H1 (cell line): ENCODE measurements at places on chromosomes 2 and 18. TPM values are rescaled to one million over a fixed set of nuclear protein-coding genes. Genes with fewer than 3 reads are reported as not detected.

GRCh38 chr2:157312866-157313486 lies 12.6 kb downstream of the ERMN start:
- no peak for DNase-seq

GRCh38 chr2:186427970-186428369 lies 58.1 kb upstream of the ZC3H15 start:
- no peak for DNase-seq

GRCh38 chr18:76490670-76491472 lies 4.2 kb downstream of the ZNF516 start:
- no peak for DNase-seq

GRCh38 chr2:70638561-70638960 lies 84.9 kb upstream of the TGFA start:
- DNase-seq: no peak

DNA sequence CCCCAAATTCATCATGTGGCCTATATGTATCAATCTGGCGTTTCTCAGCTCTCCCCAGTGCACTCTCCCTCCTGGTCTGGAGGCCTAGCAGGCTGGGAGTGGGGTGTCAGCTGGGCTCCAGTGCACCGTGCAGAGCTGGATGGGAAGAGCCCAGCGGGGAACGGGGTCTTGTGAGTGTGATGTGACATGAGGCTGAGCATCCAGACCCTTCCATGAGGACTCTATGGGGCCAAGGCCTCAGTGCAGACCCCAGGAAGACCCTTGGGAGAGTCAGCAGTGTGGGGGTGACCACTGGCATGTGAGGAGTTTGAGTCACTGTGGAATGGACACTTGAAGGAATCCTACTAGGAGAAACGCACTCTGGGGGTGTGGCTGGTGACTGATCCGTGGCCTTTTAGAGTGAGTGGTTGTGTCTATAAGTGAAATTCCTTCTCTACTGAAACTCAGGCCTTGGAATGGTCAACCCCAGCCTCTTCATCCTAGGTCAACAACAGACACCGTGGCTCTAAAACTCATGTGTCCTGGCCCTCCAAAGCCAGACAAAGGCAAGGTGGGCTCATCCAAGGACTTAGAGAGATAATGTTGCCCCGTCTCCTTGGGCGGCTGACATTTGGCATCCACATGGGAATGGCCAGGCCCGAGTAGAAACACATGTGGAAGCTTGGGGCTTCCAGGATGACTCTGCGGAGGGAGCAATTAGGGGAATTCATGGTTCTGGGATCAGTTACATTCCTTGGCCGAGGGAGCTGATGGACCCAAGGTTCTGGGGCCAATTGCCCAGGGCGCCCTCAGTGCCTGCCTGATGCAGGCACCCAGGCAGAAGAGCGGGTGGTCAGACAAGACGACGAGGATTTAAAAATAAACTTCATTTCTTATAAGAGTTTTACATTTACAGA lies 156.0 kb upstream of the TWIST2 start:
- no peak for DNase-seq

GRCh38 chr2:164850235-164850634 lies 8.6 kb upstream of the COBLL1 start:
- no peak for DNase-seq

DNA sequence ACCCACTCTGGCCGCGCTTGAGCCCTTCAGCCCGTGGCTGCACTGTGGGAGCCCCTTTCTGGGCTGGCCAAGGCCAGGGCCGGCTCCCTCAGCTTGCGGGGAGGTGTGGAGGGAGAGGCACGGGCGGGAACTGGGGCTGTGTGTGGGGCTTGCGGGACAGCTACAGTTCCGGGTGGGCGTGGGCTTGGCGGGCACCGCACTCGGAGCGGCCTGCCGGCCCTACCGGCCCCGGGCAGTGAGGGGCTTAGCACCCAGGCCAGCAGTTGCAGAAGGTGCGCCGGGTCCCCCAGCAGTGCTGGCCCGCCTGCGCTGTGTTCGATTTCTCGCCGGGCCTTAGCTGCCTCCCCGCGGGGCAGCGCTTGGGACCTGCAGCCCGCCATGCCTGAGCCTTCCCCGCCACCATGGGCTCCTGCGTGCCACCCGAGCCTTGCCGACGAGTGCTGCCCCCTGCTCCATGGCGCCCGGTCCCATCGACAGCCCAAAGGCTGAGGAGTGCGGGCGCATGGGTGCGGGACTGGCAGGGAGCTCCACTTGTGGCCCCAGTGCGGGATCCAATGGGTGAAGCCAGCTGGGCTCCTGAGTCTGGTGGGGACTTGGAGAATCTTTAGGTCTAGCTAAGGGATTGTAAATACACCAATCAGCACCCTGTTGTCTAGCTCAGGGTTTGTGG lies 173.7 kb upstream of the FIGN start:
- DNase-seq: no peak

- no peak for DNase-seq
These were observed 90.4 kb downstream of the FTCDNL1 start for GRCh38 chr2:199760574-199760973.

GRCh38 chr18:11908182-11909060 lies at the start of gene MPPE1:
TSS of gene MPPE1 (minus strand) at chr18:11908317. CDS start at chr18:11897264, 11,053 bp downstream.
- DNase-seq: peak; percentile 90

DNA sequence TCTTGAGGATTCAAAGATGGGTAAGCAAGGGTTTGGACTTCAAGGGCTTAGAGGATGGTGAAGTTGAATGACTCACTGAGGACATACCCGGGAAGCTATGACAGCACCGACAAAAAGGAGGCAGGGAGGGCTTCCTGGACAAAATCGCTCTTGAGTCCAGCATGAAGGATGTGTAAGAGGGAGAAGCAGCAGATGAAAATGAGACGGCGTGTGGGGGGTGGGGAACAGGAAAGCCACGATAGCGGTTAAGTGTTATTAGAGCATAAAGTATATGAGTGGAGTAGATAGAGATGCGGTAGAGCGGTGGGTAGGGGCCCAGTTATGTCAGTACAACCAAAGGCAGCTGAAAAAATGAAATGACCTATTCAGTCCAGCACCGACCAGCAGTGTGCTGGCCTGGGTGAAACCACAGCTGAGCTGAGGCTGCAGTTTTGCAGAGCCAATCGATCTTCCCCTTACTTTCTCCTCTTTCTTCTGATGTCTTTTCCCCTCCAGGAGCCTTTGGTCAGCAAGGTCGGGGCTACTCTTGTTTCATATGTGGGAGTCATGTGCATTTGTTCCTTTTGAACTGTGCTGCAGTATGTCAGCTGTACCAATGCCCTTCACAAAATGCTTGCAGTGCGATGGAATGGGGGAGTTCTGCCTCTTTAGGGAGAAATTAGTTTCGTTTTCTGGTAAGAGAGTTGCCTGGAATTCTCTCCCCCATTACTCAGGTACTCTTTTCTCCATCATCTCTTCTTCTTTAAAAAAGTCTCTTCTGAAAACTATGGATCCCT lies 2.0 kb upstream of the THUMPD2 start:
- DNase-seq: no peak

- no peak for DNase-seq
These were observed 10.2 kb downstream of the PROKR1 start for GRCh38 chr2:68653538-68653982.

- DNase-seq: no peak
These were observed 562.2 kb upstream of the VWC2L start for GRCh38 chr2:213848631-213849030.

GRCh38 chr2:187415449-187415848 lies 32.6 kb downstream of the CALCRL start:
- DNase-seq: no peak

DNA sequence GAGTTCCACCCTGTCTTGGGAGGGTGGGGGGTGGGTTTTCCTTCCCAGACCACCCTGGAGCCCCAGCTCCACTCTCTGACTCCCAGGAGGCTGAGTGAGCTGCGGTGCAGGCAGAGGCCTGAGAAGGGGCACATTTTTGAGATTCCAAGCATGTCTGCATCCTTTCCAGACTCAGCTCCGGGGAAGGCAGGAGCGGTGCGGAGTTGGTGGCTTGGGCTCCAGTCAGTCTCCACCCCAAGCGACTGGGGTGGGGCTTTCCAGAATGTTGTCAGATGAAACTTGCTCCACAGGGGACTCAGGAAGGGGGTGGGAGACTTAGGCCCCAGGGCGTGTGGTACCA lies 44.2 kb upstream of the HS6ST1 start:
- DNase-seq: peak; percentile 84

DNA sequence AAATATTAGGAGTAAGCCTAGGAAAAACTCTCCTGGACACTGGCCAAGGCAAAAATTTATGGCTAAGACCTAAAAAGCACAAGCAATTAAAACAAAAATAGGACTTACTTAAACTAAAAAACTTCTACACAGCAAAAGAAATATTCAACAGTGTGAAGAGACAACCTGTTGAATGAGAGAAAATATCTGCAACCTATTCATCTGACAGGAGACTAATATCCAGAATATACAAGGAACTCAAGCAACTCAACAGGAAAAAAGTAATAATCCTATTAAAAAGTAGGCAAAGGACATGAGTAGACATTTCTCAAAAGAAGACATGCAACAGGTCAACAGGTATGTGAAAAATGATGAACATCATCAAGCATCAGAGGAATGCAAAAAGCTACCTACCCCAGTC lies 431.1 kb downstream of the ZEB2 start:
- no peak for DNase-seq

DNA sequence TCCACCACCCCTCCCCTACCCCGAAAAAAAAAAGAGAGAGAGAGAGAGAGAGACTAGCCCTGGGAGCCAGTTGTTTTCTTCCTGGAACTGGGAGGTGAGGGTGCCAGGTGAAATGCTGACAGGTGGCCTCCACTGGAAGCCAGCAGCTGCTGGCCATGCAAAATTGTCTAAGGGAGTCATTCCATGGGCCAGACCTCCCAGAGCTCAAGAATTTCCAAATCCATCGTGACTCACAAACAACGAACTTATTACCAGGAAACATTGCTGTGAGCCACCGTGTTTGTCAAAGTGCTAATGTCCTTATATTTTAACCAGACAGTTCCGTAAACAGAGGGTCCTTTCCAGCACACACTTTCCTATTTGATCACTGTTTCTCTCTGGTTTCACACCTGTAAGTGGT lies 68.5 kb upstream of the PID1 start:
- DNase-seq: no peak

DNA sequence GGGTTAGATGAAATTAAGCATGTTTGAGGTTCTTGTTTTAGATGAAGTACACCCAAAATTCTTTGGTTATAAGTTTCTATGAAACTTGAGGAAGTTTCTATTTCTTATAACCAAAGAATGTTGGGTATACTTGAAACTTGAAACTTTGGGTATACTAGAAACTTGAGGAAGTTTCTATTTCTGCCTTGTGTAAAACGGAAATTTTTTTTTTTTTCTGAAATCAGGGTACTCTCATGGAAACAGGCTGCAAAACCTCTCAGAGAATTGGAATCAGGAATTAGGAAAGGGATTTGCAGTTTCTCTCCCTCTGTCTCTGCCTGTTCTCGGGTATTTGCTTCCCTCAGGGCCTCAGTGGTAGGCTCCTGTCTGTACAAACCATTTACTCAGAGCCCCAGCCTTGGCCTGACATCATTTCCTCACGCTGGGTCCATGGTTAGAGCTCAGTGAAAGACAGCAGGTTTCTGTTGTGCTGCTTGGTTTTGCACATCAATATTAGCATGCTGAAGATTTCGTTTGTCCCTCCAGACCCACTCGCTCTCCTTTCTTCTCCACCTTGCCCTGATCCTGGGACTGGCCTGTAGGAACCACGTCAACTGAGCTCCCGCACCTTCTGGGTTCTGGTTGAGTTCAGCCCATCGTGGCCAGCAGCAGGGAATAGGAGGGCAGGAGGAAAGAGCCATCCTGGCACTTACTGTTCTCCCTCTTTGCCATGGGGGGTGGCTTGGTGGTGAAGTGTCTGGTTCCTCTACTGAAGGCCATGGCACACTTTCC lies 106.4 kb downstream of the POLR1A start:
- DNase-seq: no peak

GRCh38 chr18:35158728-35159450 lies 81.9 kb upstream of the ZNF397 start:
- DNase-seq: no peak

DNA sequence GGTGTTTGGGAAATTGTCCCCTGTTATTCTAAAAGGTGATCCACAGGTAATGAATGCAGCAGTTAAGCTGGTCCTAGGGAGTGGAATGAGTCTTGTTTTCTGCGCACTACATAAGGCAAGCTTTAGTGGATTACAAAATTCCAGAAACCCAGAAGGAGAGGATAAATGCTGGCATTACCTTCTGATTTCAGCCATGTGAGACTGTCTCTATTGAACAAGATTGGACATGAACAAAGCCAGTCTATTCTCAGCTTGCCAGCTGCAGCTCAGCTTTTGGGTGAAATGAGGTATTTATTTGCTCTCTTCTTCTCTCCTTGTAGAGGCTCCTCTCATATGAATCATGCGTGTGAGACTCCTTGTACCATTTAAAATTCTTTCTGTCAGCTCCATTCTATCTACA lies 944.9 kb downstream of the CNTNAP5 start:
- no peak for DNase-seq

DNA sequence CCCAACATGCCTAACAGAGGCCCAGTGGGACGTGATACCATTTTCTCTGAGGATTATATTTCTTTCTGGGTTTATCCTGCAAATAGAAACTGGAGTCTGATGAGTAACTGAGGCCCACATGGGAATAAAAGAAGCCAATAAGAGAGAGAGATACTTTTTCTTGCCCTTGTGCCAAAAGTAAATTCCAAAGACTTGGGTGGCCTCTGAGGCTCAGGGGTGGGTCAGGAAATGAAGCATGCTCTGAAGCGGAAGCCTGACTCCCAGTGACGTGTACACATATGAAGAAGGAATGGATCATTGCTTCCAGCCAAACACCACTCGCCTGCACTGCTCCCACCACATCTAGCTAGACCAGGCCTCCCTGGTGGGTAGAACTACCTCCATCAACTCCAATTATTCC lies 273.6 kb upstream of the NCKAP5 start:
- no peak for DNase-seq

- no peak for DNase-seq
These were observed 90.1 kb upstream of the CAVIN2 start for GRCh38 chr2:191936882-191937405.

DNA sequence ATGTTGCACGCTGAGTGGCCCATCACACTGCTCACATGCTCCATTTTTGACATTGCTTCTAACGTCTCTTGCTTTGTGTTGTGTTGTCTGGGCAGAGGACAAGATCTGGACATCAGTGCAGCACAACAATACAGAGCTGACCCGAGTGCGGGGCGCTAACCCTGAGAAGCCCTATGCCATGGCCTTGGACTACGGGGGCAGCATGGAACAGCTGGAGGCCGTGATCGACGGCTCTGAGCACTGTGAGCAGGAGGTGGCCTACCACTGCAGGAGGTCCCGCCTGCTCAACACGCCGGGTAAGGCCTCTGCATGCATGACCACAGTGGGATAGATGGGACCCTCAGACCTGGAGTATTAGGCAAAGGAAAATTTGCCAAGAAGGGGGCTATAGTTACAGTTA lies 622.6 kb downstream of the CNTNAP5 start:
- DNase-seq: no peak

DNA sequence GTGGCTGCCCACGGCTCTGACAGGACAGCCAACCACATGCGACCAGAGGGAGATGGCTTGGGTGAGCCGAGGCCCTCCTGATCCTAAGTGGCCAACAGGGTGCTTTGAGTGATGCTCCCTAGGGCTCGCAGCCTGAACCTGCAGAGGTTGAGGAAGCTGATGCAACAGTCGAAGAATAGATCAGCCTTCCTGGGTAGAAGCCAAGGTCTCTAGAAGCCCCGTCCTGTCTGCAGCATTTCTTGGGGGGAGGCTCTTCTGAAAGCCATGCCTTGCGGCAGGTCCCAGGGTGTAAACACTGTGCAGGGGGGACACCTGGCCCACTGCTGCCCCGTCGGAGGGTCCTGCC lies 136.4 kb downstream of the HDAC4 start:
- no peak for DNase-seq

Gene CYP27C1
- total RNA-seq: 2.8 and 3.2 TPM in 2 replicates

Gene EGR4
- total RNA-seq: 0.20 TPM in 1 of 2 replicates, not detected in the other

Gene TLX2
- 0.15 and 0.17 TPM in 2 replicates for total RNA-seq

Gene HRH4
- not detected in 2 replicates for total RNA-seq

Gene SDC1
- total RNA-seq: 45.3 and 46.3 TPM in 2 replicates

Gene SPP2
- total RNA-seq: not detected in 2 replicates

Gene SERPINB5
- total RNA-seq: 0.23 TPM in 1 of 2 replicates, not detected in the other

Gene CABYR
- 18.8 and 20.1 TPM in 2 replicates for total RNA-seq

Gene CPLX4
- not detected in 2 replicates for total RNA-seq
